ENCODE measurements at places on chromosomes 5 and 9.

GRCh38 chr5:82526540-82526939, 248.4 kb upstream of the RPS23 start:
- DNase-seq, result no peak

GRCh38 chr9:20242510-20243189, 379.6 kb downstream of the MLLT3 start:
- no peak for DNase-seq

GRCh38 chr5:180251141-180251540, 40.7 kb downstream of the MAPK9 start:
- peak; percentile 36 for DNase-seq

DNA sequence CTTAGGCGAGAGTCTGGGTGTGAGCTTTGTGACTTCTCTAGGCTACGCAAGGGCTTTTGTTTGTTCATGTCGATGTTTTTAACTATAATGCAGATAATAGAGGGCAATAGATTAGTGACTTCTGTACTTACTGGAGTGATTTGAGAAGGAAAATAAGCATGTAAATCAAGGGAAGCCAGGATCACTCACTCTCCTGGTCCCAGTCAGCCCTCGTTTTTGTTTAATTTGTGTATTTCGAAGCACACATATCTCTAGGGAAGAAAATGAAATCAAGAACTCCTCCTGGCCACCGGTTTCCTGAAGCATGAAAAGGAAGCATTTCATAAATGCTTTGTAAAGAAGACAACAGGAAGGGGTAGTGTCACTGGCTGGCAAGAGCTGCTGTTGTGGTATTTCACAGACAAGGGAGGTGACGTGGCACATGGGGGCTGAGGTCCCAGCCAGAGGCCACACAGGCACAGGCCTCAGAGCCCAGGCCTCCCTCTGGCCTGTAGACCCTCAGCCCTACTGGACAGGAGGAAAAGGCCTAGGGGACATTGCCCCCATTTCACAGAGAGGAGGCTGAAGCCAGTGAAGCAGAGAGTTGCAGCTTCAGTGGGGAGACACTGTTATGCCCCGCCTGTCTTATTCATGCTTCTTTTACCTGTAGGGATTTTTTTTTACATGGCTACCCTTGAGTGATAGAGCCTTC, 34.1 kb downstream of the IRF1 start:
- DNase-seq, result no peak

DNA sequence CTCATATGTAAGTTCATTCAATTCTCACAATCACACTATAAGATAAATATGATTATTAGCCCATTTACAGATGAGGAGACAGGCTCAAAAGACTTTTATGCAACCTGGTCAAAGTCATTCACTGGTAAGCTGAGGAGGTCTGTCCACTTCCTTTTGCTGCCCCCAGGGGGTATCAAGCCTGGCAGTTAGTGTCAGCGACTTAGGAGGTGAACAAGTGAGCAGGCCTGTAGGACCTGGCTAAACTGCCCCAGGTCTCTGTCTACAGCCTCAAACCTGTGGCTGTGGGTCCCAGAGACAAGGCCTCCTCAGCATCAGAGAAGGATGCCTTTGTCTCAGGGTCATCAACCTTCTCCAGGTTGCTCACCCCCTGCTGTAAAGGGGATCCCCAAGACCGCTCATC, 10.4 kb downstream of the TGFBI start:
- no peak for DNase-seq

- no peak for DNase-seq
These were observed 2.7 kb downstream of the ZNF346 start for GRCh38 chr5:177025101-177025601.

DNA sequence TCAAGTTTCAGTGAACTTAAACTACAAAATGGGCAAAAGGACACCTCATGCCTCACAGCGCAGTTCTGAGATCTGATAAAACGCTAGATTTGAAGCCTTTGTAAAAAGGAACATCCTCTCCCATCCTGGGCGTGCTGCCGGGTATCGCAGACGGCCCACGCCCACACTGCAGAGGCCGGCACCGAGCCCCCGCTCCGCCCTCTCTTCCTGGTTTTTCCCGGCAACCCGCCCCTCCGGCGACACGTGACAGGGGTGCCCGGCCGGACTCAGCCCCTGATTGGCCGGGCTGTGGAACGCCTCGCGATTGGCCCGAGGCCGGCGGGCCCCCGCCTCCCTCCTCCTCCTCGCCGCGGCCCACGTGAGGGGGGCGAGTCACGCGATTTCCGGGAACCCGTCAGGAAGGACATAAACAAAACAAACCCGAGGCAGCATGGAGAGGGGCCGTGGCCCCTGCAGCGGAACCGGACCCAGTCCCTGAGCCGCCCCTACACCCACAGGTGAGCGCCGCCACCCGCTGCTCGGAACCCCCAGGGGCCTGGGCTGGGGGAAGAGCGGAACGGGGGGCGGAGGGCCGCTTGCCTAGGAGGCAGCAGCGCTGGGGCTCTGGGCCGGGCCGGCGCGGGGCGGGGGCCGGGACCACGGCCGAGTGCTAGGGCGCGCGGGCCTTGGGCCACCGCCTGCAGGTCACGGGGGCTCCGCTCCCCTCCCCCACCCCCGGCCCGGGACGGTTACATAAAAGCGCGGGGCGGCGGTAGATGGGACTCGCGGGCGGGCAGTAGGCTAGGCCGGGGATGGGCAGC, at the start of gene CREBRF:
TSS of gene CREBRF (plus strand) at position 370 of the 800 bp plus-strand sequence. CDS start 24,424 bp downstream, outside the sequence.
- peak; percentile 98 for DNase-seq

DNA sequence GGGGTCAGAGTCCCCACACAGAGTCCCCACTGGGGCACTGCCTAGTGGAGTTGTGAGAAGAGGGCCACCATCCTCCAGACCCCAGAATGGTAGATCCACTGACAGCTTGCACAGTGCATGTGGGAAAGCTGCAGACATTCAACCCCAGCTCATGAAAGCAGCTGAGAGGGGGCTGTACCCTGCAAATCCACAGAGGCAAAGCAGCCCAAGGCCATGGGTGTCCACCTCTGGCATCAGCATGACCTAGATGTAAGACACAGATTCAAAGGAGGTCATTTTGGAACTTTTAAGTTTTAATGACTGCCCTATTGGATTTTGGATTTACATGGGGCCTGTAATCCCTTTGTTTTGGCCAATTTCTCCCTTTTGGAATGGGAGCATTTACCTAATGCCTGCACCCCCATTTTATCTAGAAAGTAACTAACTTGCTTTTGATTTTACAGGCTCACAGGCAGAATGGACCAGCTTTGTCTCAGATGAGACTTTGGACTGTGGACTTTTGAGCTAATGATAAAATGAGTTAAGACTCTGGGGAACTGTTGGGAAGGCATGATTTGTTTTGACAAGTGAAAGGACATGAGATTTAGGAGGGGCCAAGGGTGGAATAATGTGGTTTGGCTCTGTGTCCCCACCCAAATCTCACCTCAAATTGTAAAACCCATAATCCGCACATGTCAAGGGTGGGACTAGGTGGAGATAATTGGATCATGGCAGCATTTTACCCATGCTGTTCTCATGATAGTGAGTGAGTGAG, 56.3 kb upstream of the ITGA1 start:
- no peak for DNase-seq

GRCh38 chr9:90521811-90522570, 120.6 kb downstream of the DIRAS2 start:
- no peak for DNase-seq

GRCh38 chr5:66364186-66364585, 220.1 kb downstream of the SREK1 start:
- DNase-seq, result no peak

- DNase-seq, result no peak
These were observed 26.4 kb downstream of the ADAMTSL2 start for GRCh38 chr9:133560944-133561343.

DNA sequence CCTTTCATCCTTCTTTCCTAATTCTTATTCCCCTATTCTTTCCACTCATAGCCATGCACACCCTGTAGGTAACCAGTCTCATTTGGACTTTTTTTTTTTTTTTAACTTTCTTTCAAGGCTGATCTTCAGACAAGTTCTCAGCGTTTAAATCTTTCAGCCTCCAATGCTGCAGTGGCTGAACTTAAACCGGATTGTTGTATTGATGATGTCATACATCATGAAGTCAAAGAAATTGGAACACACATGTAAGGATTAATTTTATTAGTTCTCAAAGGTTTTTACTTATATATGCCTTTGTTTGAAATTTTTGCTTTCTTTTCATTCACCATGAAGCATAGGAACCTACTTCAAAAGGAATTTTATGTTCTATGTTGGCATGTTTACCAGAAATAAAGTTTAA, 22.1 kb downstream of the SHLD3 start:
- no peak for DNase-seq

GRCh38 chr5:90294604-90295003, 115.0 kb downstream of the CETN3 start:
- no peak for DNase-seq

DNA sequence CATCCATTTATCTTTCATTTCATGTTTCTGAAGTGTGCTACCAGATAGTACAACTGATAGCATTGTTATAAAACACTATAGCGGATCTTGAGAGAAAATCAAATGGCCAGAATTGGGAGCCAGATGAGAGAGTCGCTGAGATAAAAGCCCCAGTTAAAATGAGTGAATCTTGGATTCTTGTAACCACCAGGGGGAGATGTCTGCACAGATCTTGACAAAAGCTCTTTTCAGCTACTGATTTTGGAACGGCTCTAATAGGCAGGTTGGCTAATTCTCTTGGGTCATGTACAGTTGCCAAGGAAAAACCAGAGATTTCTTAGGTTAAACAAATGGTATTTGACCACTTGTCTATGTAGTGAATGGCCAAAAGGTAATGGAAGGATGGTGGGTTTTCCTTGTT, 21.7 kb downstream of the F2RL2 start:
- DNase-seq, result peak; percentile 11
